Stimulated activated CD4-positive, alpha-beta T cell treated with anti-CD3 and anti-CD28 coated beads, Interleukin-2, amount 100 ng/mL, for 24 hours (primary cell): ENCODE measurements at places on chromosomes 6 and 20.
A peak's percentile ranks its signal among the peaks of the same experiment; 100 is the strongest.

DNA sequence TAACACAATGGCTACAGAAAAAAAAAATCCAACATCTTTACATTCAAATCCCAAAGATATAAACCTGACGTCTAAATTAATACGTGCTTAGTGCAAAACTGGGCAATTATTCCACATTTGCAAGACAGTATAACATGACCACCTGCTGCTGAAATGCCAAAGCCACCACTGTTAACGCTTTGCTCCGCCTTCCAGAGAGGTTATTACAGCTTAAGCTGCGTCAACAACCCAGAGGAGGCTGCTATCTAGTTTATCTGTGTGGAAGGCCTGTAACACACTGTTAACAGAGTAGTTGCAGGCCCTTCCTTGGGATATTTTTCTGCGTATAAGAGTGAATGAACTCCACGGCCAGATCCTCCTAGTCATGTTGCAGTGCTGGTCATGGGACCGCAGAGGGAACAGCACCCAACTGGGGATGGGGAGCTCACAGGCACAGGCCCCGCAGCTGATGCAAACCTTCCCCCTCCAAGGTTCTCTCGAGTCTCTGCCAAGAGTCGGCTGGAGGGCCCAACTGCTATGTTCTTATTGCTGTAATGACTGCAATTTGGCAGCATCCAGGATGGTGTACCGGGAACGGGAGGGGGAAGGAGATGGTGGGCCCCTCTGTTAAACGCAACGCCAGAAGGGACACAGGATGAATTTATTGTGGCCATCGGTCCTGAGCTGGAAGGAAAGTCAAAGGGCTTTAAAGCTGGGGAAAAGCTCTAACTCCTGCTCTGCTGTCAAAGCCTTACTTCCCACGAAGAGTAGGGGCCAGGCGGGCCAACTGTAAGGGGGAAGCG is 993 bp upstream of the NCOA7 start:
- peak; percentile 50 for DNase-seq

- DNase-seq, result no peak
Observed at GRCh38 chr20:33553516-33553915, 63.6 kb downstream of the CBFA2T2 start.

DNA sequence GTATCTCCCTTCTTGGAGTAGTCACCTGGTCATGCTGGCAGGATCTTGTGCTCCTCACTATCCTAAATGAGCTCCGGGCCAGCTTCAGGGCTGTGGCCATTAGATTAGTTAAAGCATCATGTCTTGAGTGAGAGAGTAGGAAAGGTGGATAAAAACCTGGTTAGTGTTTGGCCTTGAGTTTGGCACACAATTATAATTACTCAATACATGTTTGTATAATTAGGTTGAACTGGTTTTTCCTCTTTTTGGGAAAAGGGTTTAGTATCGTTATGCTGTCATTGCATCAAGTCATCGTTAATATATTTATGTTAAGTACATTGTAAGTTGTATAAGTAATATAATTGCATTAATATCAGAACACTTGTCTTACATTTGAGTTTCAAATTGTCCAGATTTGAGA is 126.3 kb downstream of the CDKAL1 start:
- no peak for DNase-seq

DNA sequence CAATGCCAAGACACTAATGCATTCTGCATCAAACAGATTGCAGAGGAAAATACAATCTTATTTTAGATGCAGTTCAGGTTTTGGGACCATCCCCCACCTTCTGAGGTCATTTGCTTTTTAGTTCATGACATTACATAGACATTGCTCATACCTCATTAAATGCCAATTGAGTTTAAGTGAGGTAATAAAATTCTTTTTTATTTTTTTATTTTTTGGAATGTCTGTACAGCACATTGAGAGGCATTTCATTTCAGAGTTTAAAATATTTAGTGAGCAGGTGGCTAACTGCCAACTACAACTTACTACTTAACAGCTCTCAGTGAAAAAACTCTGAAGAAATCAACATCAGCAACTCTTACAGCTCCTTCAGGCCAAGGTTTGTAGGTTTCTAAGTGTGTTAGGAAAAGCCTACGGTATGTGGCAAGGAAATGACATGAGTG is 482.2 kb upstream of the RNF217 start:
- DNase-seq, result no peak

GRCh38 chr20:15653396-15654207 is 919.6 kb downstream of the KIF16B start:
- DNase-seq, result no peak

GRCh38 chr20:49661560-49662329 is 51.9 kb downstream of the B4GALT5 start:
- DNase-seq, result no peak

GRCh38 chr6:85449388-85449817 is 480 bp upstream of the NT5E start:
- peak; percentile 43 for DNase-seq

GRCh38 chr6:156729248-156729647 is 47.9 kb upstream of the ARID1B start:
- no peak for DNase-seq
